Stimulated activated CD4-positive, alpha-beta T cell treated with anti-CD3 and anti-CD28 coated beads, Interleukin-15, amount 100 ng/mL, for 1 hour (primary cell): ENCODE measurements at places on chromosomes 6 and 20.

DNA sequence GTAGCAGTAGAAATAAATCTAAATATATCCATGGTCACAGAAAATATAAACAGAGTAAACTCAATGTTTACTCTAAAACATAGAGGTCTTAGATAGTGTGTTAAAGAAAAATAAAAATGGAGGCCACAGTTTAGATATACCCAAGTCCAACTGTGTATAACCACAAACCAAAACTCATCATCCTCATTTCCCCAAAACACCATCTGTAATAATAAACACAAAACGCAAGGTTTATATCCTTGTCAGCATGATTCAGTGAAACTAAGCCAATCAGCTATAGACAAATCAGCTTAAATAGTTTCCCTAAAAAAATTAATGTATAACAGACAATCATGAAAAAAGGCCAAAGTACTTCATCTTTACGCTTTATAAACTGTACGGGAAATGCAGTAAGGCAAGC, 2.7 kb upstream of the HACE1 start:
- no peak for DNase-seq

DNA sequence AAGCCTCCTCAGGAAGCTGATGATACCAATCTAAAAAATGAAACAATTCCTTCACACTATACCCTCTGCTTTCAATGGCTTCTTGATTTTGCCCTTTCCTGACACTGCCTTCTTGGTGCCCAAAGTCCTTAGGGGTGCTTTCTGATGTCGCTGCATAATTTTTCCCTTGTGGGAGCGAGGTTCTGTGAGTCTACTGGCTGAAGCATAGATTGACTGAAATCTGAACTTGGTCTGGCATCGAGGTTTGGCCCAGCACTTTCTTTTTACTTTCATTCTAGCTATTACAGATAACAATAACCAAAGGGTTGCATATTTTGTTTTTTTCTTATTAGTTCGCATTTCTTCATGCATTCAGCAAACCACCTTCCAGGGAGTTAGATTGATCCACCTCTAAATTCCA, 65.8 kb downstream of the E2F3 start:
- DNase-seq = no peak

DNA sequence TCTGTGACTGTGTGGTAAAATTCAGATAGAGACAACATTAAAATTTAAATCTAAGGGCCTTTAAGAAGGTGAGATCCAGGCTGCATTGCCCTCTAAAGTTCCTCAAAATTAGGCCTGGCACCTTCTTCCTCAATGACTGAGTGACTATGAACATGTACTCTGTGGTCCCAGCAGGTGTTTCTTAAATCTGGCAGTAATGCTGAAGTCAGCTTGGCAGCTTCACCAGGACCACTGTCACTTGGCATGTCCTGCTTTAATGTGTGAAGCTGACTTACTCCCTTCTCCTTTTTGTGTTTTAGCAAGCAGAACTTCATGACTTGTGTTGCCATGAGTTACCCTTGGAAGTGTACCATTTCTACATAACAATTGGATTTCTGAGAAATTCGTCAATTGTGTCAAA, 141.7 kb downstream of the NKAIN2 start:
- DNase-seq = no peak

- DNase-seq = no peak
Measured at GRCh38 chr6:74645108-74645849, 560.6 kb downstream of the COL12A1 start.

GRCh38 chr20:45341939-45342854, 6.0 kb downstream of the SDC4 start:
- no peak for DNase-seq
